ENCODE measurements at places on chromosomes 7 and 10.

GRCh38 chr10:119413093-119413453 is 129.4 kb downstream of the RGS10 start:
- DNase-seq, result no peak

DNA sequence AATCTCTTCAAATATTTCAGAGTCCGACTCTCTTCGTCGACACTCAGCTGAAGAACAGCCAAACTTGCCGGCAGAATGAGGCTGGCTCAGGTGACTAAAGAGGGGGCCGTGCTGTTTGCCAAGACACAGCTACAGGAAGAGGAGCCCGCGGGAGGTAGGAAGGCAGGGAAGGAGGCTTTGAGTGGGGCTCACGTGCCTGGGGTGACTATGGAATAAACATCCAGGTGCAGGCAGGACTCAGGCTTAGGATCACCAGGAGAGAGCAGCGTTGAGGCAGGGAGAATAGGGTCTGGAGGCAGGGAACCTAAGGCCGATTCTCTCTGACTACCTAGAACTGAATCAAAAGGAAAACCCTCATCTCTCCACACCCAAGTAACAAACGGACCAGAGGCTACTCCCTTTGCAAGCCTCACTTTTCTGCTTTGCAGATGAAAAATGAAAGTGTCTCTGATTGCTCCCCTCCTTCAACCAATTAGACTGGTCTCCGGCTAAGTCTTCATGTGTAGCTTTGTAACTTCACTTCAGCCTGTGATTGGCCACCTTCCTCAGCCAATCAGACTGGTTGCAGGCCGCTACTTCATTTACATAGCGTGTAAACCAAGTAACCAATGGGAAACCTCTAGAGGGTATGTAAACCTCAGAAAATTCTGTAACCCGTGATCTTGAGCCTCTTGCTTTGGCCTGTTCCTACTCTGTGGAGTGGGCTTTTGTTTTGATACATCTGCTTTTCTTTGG is 19.7 kb upstream of the BNIP3 start:
- no peak for DNase-seq

GRCh38 chr10:130012129-130012528 is 48.1 kb upstream of the EBF3 start:
- DNase-seq, result no peak

GRCh38 chr10:6074489-6075301 is 12.5 kb upstream of the IL2RA start:
- no peak for DNase-seq

DNA sequence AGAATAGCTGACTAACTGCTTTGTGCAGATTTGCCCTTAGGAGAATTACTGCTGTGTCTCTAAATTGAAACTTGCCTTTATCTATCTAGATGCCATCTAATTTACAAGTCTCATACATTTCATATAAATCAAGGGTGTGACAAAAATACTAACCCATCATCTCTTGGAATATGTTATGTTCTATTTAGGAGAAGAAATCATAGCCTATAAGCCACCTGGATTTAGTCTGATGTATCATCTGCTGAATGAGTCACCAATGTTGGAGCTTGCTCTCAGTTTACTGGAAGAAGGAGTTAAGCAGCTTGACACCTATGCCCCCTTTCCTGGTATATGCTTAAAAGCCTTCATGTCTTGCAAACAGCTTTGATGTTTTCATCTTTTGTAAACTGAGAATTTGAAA is 43.5 kb downstream of the NUP205 start:
- DNase-seq, result no peak

- no peak for DNase-seq
Measured at GRCh38 chr10:10396601-10397000, 621.1 kb upstream of the CELF2 start.

DNA sequence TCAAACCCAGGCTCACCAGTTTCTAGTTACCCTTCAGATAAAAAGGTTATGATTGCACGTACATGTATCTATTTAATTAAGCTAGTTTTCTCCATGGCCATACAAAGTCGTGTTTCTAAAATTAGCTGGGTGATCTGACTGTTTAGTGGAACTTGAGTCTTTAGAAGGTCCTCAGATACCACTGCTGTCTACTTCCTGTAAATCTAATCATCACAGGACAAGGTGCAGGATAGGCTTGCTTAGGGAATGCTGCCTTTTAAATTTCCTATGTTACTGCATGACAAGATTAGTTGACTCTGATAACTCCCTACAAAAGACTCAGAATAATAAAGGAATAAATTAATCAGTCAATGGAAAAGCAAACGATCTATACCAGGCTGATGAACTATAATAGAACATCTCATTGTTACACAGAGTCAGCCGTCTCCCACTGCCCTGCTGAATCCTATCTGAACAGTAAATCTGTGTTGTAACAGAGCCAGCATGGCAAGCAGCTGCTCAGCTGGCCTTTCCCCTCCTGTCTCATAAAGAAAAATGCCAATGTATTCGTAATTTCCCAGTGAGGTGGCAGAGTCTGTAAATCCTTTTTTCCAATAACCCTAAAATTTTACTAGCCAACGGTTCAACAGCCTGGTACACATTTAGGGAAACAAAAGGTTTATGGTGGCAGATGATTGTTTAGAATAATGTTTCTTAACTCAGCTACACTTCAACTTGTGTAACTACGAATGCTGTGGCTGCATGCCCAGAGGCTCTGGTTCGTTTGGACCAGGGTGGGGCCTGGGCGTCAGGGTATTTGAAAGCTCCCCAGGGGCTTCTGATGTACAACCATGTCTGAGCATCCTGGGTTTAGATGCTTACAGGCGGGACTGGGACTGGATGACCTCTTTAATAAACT is 318.0 kb downstream of the PAXIP1 start:
- peak; percentile 78 for DNase-seq

DNA sequence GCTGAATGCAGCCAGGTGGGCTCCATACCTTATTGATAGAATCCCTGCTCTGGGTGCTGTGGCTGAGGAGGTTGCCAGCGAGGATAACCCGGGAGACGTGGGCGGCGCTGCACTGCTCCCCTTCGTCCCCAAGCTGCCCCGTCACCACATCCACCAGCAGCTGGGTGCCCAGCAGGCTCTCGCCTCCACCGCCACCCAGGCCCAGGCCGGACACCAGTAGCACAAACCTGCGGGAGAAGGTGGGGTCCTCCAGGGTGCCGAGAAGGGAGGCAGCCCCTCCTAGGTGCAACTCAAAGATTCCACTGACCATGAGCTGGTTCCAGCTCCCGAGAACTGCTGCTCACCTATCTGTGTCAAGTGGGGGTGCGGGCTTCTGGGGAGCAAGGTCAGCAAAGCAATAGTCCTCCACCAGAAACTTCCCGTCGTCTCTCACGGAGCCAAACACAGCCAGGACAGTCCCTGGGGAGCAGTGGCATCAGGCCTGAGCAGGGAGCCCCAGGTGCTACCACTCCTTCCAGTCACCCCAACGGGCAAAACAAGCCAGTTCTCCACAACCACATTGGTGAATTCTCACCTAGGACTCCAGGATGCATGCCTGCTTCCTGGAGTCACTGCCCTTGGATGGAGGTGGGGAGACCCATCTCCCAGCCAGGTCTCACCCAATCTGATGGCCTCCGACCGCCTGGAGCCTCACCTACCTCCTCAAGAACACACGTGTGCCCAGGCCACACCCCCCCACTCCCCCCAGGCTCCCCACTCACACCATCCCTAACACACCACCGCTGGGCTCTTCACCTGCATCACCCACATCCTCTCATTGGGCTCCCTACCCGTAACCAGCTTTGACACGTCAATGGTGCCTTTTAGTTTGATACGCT is 6.3 kb downstream of the POLD2 start:
- no peak for DNase-seq

DNA sequence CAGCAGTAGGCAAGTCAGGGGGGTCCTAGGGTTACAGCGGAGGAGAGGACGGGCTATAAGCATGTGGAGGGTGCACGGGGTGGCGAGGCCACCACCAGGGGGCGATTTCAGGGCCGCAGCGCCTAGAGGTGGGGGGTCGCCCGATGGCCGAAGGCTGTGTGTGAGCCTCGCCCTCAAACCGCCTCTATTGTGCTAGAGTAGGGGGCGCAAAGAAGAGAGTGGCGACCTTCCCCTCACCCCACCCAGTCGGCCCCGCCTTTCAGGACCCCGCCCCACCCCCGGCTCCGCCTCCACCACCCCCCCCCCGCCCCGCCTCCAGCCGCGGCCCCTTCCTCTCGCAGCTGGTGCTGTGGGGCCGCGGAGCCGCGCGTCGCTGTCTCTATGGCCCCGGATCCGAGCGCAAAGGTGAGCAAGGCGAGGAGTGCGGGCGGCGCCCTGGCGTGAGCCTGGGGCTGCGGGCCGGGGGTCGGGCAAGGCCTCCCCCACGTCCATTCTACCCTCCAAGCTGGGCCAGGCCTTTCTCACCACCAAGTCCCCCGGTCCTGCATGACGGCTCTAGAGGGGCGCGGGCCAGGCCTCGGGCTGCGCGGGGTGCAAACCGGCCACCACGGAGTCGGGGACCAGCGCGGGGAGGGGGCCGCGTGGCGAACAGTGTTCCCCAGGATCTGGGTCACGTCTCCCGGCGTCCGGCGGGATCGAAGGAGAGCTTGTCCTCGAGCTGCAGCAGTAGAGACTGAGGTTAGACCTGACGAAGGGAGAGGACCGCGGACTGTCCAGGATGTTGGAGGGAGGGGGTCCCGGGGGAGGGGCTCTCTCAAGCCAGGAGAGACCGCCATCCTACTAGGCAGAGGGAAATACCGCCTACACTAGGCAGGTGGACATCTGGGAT is at the start of gene SEMA4G:
Gene SEMA4G (plus strand): TSS at position 318 of the 889 bp plus-strand sequence. CDS start 3,409 bp downstream, outside the sequence.
- peak; percentile 60 for DNase-seq

- no peak for DNase-seq
Measured at GRCh38 chr7:40276061-40276460, 141.3 kb downstream of the SUGCT start.

- DNase-seq, result peak; percentile 74
Measured at GRCh38 chr7:105389088-105389650, 448 bp upstream of the SRPK2 start.

DNA sequence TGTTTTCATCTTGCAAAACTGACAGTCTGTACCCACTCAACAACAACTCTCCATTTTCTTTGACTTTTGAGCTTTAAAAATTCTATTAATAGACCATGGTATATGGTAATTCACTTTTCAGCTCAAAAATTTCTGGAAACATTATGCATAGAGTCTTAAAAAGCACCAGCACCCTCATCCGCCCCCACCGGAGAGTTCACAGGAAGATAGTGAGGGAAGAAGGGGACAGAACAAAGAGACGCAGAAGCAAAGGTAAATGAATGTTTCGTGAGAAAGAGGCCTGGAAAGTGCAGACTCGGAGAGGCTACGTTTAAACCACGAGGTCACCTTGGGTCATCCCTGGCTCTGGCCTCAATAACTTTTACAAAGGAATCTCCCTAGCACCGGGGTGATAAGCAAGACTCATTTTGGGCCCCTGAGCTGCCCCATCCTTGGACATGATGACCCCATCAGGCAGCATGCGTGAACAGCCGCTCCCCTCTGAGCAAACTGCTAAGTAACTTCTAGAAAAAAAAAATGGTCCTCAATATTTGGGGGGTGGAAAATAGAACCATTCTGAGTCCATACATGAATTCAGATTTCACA is 96.3 kb downstream of the CPXM2 start:
- no peak for DNase-seq

DNA sequence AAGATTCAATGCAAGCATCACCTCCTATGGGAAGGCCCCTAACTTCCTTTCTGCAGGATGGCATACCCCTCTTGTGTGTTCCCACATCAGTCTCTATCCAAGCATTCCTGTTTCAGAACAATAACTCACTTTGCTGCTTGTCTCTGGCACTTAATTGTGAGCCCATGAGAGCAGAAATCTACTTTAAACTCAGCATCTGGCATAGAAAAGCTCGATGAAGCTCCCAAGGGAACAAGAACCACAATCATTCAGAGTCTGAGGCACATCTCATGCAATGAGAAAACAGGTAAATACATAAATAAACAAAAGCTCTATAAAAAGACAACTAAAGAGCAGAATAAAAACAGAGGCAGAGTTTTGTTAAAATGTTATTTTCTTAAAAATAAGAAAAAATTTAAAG is 66.2 kb downstream of the VPS41 start:
- DNase-seq, result no peak

- DNase-seq, result peak; percentile 63
Measured at GRCh38 chr7:53001221-53001620, 34.2 kb upstream of the POM121L12 start.

GRCh38 chr7:109309790-109310189 is 740.1 kb downstream of the DNAJB9 start:
- no peak for DNase-seq

DNA sequence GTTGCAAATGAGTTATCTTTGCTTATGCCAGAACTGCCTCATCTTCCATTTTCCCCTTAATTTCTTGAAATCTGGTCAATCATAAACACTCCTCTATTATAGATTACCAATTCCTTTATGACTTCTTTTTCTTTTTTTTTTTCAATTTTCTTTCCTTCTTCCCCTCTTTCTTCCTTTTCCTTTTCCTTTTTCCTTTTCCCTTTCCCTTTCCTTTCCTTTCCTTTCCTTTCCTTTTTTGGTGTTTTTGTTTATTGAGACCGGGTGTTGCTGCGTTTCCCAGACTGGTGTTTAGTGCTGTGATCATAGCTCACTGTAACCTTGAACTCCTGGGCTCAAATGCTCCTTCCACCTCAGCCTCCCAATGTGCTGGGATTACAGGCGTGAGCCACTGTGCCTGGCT is 151.4 kb upstream of the FOXP2 start:
- no peak for DNase-seq

GRCh38 chr10:110701617-110701971 is 57.5 kb downstream of the RBM20 start:
- DNase-seq, result no peak

DNA sequence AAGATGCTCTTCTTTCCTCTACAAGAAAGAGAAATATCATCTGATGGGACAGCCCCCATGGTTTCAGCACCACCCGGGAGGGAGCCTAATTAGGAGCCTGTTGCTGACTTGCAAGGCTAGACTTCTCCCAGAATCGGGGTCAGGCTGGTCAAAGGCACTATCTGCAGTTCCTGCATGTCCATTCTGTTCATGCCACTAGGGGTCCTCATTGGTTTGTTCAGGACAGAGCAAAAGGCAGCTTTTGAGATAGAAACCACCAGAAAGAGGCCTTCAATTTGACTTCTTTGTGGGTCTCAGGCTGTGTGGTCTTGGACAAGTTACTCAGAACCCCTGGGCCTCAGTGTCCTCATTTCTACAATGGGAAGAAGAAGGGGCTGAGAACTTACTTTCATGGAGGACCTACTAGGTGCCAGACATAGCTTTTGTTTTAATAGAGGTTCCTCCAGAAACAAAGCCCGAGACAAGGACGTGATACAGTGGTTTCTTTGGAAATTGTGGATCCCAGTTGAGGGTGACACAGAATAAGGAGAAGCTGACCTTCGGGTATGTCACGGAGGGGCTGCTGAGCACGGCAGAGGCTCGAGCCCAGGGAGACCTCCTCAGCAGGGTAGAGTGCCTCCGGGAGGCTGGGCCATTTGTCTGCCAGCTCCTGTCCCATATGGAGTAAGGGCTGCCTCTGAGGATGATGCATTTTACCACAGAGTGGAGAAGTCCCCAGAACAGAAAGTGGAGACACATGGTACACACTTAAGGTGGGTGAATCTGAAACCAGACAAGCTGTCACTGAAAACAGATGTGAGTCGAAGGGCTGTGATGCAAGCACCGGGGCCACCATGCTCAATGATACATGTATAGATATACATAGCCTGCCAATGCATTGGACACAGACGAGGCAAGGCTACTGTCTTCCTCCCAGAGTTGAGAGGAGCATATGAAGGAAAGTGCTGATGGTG is 33.1 kb upstream of the NEUROD6 start:
- peak; percentile 69 for DNase-seq

GRCh38 chr7:151923097-151923876 is 33.0 kb upstream of the GALNTL5 start:
- no peak for DNase-seq

All from tongue (tissue), 3 donors.